ENCODE measurements at places on chromosomes 3 and 15.

- DNase-seq = no peak
Observed at GRCh38 chr15:58505581-58505980, 73.8 kb downstream of the LIPC start.

- DNase-seq = no peak
Observed at GRCh38 chr3:69052472-69052898, 352 bp upstream of the TMF1 start.

- DNase-seq = no peak
Observed at GRCh38 chr15:78341057-78341987, 1.2 kb downstream of the CRABP1 start.

- DNase-seq = peak; percentile 70
Observed at GRCh38 chr15:60070838-60071493, 66.9 kb downstream of the FOXB1 start.

DNA sequence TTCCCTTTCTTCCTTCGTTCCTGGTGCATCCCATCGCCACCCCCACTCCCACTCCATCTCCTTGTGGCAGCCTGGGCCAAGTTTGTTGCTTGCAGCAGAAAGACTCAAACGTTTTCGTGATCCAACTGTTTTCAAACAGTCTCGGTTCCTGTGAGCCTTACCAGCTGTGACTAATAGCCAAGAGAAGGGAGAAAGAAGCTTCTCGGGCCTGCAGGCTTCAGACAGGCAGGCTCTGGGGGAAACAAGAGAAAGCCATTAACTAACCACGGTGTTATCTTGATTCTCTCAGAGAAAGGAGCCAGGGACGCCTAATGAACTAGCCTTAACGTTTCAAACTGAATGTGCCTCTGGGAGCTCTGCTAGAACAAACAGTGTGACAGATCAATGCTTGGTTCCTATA is 742.0 kb downstream of the NR2F2 start:
- DNase-seq = no peak

- peak; percentile 98 for DNase-seq
Observed at GRCh38 chr3:57974796-57975388, 33.3 kb upstream of the FLNB start.

- no peak for DNase-seq
Observed at GRCh38 chr15:84862214-84862975, 22.1 kb upstream of the SLC28A1 start.
